ENCODE measurements at places on chromosomes 5 and 9. TPM values are rescaled to one million over a fixed set of nuclear protein-coding genes. Genes with fewer than 3 reads are reported as not detected.

The NME5 gene
- not detected for total RNA-seq

DNA sequence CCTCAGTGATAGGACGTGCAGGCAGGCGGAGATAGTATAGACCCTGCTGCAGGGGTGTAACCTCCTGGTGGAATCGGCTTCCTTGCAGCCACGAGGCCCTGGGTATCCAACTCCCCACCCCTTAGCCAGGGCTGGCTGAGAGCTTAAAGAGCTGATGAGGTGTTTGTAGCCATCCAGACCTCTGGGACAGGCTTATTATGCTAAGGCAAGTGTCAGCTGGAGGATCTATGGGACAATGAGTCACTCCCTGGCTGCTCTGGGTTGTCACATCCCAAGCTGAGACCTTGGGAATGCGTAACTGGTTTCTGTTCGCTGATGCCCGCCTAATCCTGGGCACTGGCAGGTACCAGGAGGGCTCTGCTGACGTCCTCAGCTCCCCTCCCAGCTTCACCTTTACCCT lies 38.9 kb downstream of the DAB2IP start:
- no peak for DNase-seq

DNA sequence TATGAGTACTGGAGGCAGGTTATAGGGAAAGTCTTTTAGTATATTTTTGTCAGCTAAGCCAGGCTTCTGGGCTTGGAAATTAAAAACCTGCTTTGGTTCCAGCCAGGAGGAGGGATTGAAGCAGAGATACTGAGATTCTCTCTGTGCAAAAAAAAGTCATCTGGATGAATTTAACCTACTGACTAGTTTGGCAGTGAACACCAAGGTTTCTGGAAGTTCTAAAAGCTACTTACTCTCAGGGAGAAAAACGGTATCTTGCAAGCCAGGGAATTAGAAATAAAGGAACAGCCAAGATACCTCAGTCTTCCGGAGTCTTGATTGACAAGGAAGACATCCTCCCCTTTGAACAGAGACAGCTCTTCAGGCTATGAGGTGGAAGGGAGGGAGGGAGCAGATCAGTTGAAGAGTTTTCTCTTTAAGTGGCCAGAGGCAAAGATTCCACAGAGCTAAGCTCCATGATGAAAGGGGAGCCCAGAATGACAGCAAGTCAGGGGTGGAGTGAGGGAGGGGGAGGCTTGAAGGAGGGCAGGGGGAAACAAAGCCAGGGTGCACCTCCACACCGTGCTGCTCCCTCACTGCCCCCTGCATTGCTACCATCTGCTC lies 8.3 kb upstream of the ZBTB34 start:
- DNase-seq: no peak

The CATSPER3 gene
- 2.7 TPM for total RNA-seq

DNA sequence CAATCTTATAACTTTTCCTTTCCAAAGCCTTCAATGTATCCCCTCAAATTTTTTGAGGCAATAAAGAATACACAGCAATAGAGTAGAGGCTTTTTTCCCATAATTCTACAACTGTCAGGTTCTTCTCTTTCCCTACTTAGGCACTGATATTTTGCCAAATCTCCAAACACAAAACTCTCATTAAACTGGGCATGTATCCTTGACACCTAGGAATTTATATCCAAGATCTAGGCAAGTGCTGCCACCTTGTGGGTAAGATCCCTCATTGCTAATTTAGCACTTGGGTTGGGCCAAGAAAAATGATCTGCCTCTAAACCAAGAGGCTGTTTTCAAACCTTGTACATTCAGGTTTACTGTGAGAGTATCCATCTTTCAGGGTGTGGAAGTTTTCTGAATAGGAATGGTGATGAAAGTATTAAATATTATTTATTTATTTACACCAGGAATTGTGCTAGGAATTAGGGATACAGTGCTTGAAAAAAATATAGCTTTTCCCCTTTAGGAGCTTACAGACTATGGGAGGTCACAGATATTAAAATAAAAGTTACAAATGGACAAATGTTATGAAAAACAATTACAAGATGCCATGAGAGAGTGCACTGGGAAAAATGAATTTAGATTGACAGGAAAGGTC lies 17.6 kb downstream of the TSTD2 start:
- peak; percentile 68 for DNase-seq

The GRM6 gene
- not detected for total RNA-seq

- DNase-seq: no peak
Measured at GRCh38 chr9:33172256-33173238, 5.4 kb upstream of the B4GALT1 start.

DNA sequence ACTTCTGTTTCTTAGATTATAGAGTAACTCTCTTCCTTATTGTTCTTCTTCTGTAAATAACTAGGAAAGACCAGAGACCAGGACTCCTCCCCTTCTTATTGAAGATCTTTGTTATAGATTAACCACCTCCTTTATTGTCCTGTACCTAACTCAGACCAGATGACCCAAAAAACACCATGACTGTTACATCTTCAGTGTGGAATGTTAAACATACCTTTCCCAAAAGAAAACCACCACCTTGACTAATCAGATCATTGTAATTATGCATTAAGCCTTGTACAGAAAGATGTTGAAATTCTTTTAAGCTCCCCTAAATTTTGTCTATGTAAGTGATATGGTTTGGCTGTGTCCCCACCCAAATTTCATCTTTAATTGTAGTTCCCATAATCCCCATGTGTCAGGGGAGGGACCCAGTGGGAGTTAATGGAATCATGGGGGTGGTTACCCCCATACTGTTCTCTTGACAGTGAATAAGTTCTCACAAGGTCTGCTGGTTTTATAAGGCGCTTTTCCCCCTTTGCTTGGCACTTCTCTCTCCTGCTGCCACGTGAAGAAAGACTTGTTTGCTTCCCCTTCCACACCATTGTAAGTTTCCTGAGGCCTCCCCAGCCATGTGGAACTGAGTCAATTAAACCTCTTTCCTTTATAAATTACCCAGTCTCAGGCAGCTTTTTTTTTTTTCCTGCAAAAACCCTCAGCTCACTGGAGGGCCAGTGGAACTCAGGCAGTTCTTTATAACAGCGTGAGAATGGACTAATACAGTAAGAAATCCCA lies 26.3 kb downstream of the ARSB start:
- no peak for DNase-seq

DNA sequence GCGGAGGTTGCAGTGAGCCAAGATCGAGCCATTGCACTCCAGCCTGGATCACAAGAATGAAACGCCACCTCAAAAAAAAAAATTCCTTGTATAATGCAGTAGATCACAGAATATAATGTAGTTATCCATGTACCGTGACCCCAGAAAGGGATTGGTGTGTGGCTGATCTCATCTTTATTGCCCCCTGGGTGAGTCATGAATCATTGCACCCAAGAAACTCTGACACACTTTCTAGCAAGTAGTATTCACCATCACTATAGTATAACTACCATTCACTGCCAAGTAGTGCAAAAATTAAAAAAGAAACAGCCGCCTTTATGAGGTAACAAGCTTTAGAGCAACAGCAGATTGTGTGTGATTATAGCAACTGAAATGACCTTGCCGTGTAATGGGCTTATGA lies 23.7 kb upstream of the ANKH start:
- no peak for DNase-seq

- DNase-seq: no peak
Measured at GRCh38 chr5:115423541-115423940, 121.0 kb downstream of the FEM1C start.

DNA sequence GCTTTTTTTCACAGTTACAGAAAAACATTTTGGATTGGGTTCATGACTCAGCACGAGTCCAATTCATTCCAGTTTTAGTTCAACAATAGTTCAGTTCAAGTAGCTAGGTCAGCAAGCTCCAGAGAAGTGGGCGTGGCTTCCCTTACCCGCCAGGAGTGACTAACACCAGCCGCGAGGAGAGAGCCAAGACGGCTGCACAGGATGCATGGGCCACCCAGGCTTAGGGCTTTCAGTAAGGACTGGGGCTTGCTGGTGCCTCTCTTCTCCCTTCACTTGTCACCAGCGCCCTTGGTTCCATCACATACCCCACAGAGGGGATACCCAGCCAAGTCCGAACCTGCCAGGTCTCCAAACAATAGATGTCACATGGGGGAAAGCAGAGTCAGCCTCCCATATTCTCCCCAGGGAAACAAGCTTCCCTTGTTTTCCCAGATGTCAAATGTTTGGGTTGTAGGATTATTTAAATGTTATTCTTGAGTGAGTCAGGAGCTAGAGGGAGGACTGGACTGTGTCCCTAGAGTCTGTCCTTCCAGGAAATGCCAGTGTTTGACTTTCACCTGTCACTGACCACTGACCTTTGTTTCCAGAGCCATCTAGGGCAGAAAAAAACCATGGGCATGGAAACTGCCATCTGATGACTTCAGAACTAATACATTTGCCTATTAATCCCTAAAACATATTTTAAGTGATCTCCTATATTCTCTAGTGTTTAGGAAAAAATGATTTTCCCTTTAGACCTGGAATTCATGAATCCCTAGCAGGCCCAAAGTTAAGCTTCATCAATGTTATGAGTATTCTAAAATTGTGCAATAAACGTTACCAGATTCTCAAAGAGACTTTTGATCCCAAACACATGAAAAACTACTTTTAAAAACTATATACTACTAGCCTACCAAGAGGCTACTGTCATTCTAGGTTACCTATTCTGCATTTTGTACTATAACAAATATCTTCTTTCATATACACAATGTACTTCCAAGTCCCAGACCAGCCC lies 51.9 kb downstream of the NIPAL4 start:
- no peak for DNase-seq

The DBH gene
- total RNA-seq: not detected

- DNase-seq: no peak
Measured at GRCh38 chr5:135492319-135492626, 40.1 kb upstream of the TIFAB start.

DNA sequence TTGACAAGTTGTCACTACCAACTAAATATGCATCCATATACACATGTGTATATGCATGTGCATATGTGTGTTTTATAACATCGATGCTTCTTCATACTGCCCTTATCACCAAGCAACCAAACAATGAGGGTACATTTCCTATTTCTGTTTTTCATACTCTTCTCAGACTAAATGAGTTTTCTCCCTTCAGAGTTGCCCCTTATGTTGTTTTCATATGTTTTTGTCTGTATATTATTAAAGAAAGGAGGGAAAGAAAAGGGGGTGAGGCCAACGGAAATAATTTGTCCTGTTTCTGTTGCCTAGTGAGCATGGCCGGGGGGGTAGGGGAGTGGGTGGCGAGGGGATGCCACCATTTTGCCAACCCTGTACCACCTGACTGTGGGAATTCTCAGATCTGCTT lies 28.8 kb upstream of the NFIB start:
- no peak for DNase-seq

GRCh38 chr5:52799358-52799982 lies 11.8 kb downstream of the ITGA1 start:
- no peak for DNase-seq

The LHFPL2 gene
- 35.5 TPM for total RNA-seq

- DNase-seq: no peak
Measured at GRCh38 chr5:9619331-9620092, 10.6 kb downstream of the TAS2R1 start.

DNA sequence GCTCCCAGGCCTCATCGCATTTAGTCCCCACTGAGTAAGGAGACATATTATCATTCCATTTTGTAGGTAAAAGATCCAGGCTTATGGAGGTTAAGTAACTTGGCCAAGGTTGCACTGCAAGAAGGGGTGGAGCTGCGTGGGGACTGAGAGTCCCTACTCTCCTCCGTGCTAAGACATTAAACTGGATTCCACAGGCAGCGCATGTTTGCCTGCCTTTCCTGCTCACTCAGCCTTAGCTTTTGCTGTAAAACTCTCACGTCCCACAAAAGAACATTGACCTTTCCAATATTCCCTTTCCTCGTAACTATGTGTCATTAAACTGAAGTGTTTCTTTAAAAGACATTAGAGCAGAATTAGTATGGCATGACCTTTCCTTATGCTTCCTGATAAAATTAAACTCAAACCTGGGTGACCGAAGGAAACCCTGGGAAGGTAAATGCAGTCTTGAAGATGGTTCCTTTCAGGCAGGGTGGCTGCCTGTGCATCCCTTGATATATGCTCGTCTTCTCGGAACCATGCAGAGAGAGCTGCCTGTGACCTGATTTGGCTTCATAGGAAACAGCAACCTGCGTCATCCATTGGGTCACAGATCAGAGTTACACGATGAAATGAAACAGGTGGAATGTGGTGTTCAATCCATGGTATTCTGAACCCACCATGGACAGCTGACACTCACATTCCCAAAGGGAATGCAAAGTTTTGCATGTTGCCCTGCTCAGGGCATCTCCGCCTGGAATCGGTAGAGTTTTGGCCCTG lies 85.9 kb downstream of the TMEM252 start:
- no peak for DNase-seq

The PCDHGA7 gene
- total RNA-seq: 2.3 TPM

DNA sequence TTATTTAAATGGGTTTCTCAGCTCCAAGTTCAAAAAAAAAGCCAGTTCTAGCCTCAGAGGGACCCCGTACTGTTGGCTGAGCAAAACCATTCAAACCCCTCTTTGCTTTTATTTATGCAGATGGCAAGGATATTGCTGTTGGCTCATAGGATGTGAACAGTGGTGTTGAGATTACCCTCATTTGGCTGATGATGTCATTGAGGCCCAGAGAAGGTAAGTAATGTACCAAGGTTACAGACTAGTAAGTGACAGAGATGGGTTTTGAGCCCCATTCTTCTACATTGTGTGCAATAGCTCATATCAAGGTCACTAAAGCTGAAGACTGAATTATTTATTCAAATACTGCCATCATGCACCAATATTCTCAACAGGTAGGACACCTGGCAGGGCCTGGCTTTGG lies 122.2 kb upstream of the PCA3 start:
- no peak for DNase-seq

- no peak for DNase-seq
Measured at GRCh38 chr9:130196643-130197042, 24.4 kb downstream of the NCS1 start.

The SLC24A2 gene
- total RNA-seq: not detected
